ENCODE measurements at places on chromosomes 13 and 19.

DNA sequence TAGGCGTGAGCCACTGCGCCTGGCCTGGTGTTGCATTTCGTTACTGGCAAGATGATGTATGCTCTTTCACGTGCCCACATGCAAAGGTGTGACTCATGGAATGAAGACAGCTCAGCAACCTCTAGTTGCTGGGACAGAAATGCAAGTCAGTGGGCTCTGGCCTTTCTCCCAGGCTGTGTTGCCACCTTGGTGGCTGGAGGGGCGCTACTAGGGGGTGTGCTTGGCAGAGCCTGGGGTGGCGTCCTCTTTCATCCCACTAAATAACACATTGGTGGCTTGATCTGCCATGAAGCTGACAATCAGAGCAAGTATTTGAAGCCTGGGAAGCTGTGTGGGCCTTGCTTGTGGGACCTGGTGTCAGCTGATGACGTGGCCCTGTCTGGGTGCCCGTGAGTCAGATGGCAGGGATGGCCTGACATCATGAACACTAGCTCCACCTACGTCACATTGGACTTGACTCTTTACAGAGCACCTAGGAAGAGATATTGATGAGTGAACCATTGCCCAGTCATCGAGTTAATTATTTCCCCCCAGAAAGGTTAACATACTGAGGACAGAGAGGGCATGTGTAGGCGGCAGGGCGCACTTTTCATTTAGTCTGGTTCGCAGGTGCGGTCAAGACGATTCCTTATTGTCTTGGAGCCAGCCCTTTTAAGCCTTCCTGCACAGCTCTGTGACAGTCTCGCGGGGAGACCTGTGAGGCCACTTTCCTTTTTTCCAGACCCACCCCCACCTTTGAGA lies 154.2 kb downstream of the TM9SF2 start:
- no peak for DNase-seq

DNA sequence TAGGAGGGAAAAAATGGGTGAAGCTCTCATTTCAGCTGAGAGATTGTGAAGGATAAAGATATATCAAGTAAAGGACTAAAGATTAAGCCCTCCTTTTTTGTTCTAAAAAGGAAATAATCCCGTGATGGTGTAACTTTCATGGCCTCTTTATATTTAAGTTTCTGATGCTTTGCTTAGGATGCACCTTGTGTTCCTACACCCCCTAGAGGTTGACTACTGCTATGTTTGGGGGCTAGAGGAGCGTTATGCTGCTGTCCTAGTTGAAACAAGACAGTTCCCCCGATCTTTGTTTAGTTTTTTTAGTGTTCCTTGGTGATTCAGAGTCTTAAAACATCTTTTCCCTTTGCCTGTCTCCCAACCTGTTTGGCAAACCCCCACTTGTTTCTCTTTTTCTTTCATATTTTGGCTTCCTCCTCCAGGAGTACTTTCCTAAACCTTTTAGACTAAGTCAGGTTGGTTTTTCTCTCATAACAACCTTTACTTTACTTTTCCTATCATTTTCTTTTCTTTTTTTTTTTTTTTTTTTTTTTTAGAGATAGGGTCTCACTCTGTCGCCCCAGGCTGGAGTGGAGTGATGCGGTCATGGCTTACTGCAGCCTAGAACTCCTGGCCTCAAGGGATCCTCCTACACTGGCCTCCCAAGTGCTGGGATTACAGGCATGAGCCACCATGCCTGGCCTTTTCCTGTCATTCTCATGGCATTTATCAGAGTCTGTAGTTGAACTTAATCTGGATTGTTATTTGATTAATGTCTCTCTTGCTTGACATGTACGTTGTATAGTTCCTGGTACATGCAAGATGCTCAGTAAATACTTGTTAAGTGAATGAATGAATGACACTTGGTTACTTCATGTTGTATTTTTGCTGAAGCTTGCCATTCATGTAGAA lies 2.8 kb downstream of the UBA2 start:
- peak; percentile 90 for DNase-seq

- DNase-seq = no peak
Observed at GRCh38 chr19:11264452-11265176, 2.3 kb upstream of the DOCK6 start.

DNA sequence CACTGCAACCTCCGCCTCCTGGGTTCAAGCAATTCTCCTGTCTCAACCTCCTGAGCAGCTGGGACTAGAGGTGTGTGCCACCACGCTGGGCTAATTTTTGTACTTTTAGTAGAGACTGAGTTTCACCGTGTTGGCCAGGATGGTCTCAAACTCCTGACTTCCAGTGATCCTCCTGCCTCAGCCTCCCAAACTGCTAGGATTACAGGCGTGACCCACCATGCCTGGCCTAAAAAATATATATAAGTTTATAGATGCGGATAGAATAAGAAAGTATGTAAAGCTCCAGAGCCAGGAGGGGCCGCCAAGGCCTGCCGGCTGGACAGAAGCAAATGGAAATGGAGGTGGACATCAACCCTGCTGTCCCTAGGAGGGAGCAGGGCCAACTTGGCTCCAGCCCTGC lies 66.0 kb downstream of the COL4A1 start:
- DNase-seq = no peak

GRCh38 chr13:113722921-113723320 lies 36.1 kb upstream of the TMEM255B start:
- no peak for DNase-seq
